T-cell (primary cell): ENCODE measurements at places on chromosomes 7 and 10.

- no peak for DNase-seq
- no peaks in the 10 kb centered on the region for H3K4me1 ChIP-seq
- no peak overlapping the region for H3K4me3 ChIP-seq
- H3K36me3 ChIP-seq: no peaks in the 10 kb centered on the region
- H3K27ac ChIP-seq: no peak overlapping the region
These were observed 23.3 kb downstream of the SLC13A4 start for GRCh38 chr7:135704698-135705097.

- H3K27ac ChIP-seq: peak overlapping the region; percentile 65
- no peaks in the 10 kb centered on the region for H3K36me3 ChIP-seq
- no peaks in the 10 kb centered on the region for H3K27me3 ChIP-seq
- DNase-seq: no peak
These were observed 52.6 kb upstream of the ST8SIA6 start for GRCh38 chr10:17506856-17507471.

- no peaks in the 10 kb centered on the region for H3K27me3 ChIP-seq
- H3K4me3 ChIP-seq: no peak overlapping the region
- H3K4me1 ChIP-seq: no peaks in the 10 kb centered on the region
- H3K27ac ChIP-seq: no peak overlapping the region
These were observed 1004.9 kb downstream of the KCNMA1 start for GRCh38 chr10:76632767-76633051.

- no peak overlapping the region for H3K4me3 ChIP-seq
- DNase-seq: no peak
- H3K27me3 ChIP-seq: no peaks in the 10 kb centered on the region
- no peaks in the 10 kb centered on the region for H3K4me1 ChIP-seq
- H3K27ac ChIP-seq: no peak overlapping the region
These were observed 432.5 kb downstream of the AUTS2 start for GRCh38 chr7:70030745-70031144.

- no peaks in the 10 kb centered on the region for H3K36me3 ChIP-seq
- no peak overlapping the region for H3K27ac ChIP-seq
- no peak for DNase-seq
- peaks cover 18% of the 10 kb centered on the region for H3K4me1 ChIP-seq
- H3K4me3 ChIP-seq: no peak overlapping the region
These were observed 78.9 kb downstream of the FOXL3 start for GRCh38 chr7:368651-369475.
